ENCODE measurements at places on chromosomes 2 and 18. TPM values are rescaled to one million over a fixed set of nuclear protein-coding genes. Genes with fewer than 3 reads are reported as not detected.

RTN4 gene
- 244 TPM for total RNA-seq

DNA sequence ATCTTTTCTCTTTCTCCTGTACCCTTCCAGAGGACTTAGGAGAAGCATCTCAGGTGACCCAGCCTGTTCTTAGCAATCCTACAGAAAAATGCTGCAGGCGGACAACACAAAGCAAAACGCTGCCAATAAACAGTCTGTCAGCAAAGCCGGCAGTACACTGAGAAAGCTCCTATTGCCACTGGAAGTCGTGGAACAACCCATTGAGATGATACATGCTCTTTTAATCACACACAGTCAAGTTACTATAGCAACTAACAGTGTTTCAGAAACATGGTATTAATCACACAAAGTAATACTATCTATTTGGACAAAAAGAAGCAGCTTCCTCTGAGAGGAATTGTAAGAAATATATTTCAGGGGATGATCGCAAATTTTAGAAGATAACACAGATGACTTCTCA, 10.5 kb downstream of the CTLA4 start:
- no peak for DNase-seq

FOXI3 gene
- 11.8 TPM for total RNA-seq

CNDP1 gene
- total RNA-seq = not detected

VAPA gene
- 178 TPM for total RNA-seq

- no peak for DNase-seq
Observed at GRCh38 chr2:158783923-158784322, 11.2 kb upstream of the DAPL1 start.

SPATA3 gene
- total RNA-seq = not detected

POTEC gene
- total RNA-seq = not detected

THOC1 gene
- 71.2 TPM for total RNA-seq

DNA sequence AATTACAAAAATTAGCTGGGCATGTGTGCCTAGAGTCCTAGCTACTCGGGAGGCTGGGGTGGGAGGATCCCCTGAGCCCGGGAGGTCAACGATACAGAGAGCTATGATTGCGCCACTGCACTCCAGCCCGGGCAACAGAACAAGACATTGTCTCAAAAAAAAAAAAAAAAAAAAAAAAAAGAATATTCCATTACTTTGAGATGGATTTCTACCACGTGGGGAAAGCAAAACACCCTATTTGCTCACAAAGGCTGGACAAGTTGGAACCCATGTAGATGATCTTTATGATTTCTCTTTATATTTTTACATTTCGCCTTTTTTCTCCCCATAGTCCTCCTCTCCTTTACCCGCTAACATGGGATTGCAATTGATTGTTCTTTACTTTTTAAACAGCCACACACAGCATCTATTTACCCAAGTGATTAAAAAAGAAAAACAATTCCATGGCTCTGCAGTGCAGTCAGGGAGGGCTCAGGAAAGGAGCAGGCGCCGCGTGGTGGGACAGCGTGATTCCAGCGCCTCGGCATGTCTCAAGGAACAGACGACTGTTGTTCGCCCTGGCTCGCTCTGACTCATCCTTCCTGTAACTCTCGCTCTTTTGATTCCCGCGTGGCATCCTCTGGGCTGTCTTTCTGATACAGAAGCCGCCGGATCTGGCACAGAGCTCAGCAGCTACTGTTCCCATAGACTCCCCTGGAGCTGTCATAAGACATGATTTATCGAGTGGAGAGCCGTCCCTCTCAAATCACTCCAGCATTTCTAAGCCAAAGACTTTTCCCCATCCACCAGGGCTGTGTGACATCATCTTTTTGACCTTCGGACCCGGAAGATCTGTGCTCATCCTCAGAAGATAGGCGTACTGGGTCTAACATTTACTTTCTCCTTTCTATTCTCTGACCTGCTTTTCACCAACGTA, 230.4 kb upstream of the AGAP1 start:
- DNase-seq = peak; percentile 11

CNGA3 gene
- not detected for total RNA-seq

DNA sequence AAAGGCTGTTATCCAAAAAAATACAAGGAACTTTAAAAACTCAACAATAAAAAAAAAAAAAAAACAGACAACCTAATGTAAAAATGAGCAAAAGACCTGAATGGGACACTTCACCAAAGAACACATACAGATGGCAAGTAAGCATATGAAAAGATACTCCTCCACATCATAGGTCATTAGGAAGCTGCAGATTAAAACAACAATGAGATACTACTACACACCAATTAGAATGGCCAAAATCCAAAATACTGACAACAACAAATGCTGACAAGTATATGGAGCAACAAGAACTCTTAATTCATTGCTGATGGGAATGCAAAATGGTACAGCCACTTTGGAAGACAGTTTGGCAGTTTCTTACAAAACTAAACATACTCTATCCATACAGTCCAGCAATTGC, 84.2 kb downstream of the DYNC1I2 start:
- no peak for DNase-seq

DNA sequence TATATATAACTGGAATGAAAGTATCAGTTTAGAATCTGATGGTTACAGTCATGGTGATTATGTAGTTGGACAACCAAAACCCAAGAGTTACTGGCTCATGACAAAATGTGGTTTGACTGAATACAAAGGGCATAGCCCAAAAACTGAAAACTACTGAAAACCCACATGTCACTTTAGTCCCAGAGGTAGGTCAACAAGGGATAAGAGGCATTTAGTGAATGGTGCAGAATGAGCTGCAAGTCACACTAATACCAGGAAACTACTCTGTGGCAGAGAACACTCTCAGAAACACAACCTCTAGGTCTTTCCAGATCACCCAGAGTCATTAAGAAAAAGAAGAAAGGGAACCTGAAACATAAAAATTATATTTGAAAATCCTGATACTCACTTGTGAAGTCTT, 154.5 kb downstream of the AGPS start:
- DNase-seq = no peak

DNA sequence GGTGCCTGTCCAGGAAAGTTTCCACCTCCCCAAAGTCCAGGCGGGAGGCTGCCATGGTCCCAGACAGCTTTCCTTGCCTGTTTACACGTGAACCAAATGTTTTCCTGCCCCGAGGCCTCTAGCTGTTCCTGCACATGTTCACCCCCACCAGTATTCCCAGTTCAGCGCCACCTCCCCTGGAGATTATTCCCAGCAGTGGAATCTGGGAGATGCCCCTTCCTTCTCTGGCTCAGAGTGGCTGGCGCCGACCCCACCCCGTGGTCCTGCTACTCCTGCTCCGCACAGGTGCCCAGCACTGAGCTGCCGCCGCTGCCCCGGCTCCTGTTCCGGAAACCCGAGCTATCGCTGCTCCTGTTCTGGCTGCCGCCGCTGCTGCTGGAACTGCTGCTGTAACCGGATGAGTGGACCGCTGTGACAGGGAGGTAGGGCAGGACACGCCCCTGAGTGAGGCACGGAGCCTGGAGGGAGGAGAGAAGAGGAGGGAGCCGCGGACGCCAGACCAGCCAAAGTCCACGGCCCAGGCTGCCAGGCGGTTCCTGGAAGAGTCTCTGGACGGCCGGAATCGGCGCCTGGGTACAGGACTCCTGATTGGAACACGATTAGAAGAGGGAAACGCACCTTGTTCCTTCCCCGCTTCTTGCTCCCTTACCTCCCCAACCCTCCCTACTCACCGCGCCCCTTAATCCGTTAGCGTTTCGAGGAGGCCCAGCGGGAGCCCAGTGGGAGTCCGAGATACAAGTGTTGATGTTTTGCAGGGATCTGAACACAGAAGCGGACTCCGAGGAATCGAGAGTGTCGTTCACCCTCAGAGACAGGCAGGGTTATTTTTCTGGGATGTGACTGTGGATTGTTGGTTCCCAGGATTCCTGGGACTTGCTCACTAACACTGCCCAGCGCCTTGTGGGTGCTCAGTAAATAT, at the start of gene PDE11A:
TSS of gene PDE11A (minus strand) at position 395 of the 919 bp plus-strand sequence. CDS start at position 55, 340 bp downstream.
- DNase-seq = peak; percentile 94

- no peak for DNase-seq
Observed at GRCh38 chr2:220747736-220748135, 824.4 kb downstream of the EPHA4 start.

MC5R gene
- total RNA-seq = not detected

TRIM43 gene
- 0.23 TPM for total RNA-seq

RESP18 gene
- total RNA-seq = not detected

- DNase-seq = no peak
Observed at GRCh38 chr2:16244153-16244965, 304.0 kb downstream of the MYCN start.

WNT6 gene
- not detected for total RNA-seq

ALPP gene
- total RNA-seq = 0.28 TPM

PXDN gene
- total RNA-seq = 216 TPM

- no peak for DNase-seq
Observed at GRCh38 chr18:6118080-6118479, 222.8 kb upstream of the TMEM200C start.

PTH2R gene
- 0.19 TPM for total RNA-seq

DNA sequence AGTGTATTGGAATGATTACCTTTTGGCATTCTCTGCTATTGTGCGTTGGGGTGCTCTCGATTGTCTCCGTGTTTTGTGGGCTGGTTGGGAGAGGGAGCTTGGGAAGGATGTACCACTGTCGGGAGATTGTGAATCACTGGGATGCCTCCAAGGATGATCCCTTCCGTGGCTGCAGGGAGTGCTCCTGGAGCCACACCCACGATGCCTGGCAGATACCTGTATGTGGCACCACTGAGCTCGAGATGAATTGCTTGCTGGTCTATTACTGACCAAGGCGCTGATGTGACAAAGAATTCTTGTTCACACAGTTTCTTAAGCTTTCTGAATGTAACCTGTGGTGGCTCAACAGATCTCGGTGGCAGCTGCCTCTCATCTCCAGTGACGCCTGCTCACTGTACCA, 159.7 kb upstream of the LHCGR start:
- no peak for DNase-seq

MOGAT1 gene
- 0.94 TPM for total RNA-seq

ABCB11 gene
- total RNA-seq = not detected

SULT1C4 gene
- 2.1 TPM for total RNA-seq

GRCh38 chr2:191521608-191522208, 156.2 kb upstream of the NABP1 start:
- DNase-seq = peak; percentile 44

STK16 gene
- total RNA-seq = 12.1 TPM

ANKRD53 gene
- total RNA-seq = 0.73 TPM

ITGB6 gene
- total RNA-seq = not detected

DNA sequence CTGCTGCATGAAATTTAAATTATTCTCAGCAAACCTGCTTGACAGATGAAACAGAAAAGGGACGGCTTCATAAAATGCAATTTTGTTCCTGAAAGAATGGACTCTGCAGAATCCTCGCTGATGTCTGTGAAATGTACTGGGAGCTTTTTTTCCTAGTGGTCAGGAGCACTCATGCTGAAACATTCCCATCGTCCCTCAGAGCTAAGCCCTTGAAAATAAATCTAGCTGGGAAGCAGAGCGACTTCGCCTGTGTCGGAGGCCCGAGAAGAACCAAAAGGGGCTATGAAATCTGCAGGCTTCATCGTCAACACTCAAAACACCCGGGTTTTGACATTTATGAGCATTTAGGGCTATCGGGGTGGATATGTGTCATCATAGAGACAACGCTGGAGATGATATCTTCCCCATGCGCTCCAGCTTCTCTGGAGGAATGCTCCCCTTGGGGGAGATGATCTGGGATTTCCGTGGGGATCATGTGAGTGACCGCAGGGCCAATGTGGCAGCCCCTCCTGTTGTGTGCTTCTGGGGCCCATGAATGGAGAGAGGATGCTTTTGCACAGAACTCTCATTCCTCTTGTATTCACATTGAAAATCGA, 182.3 kb downstream of the KLHL29 start:
- no peak for DNase-seq

- DNase-seq = peak; percentile 93
Observed at GRCh38 chr2:231557571-231558217, 27.4 kb upstream of the NMUR1 start.

All from GM23338 (cell line).